Stimulated activated CD4-positive, alpha-beta T cell treated with anti-CD3 and anti-CD28 coated beads, Interleukin-4, amount 100 ng/mL, for 1 hour (primary cell): ENCODE measurements at places on chromosomes 6 and 20.

DNA sequence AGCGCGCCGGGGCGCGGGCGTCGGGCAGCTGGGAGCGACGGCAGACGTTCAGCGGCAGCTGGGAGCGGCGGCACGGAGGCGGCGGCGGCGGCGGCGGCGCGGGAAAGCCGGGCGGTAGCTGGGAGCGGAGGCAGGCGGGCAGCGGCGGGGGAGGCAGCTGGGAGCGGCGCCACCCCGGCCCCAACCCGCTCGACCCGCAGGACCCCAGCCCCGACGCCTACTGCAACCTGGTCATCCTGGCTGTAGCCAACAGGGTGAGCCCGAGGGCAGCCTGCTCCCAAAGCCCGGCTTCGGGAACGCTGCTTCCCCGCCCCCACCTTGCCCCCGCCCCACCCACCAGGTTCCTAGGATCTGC lies 8.9 kb downstream of the CCM2L start:
- no peak for DNase-seq

DNA sequence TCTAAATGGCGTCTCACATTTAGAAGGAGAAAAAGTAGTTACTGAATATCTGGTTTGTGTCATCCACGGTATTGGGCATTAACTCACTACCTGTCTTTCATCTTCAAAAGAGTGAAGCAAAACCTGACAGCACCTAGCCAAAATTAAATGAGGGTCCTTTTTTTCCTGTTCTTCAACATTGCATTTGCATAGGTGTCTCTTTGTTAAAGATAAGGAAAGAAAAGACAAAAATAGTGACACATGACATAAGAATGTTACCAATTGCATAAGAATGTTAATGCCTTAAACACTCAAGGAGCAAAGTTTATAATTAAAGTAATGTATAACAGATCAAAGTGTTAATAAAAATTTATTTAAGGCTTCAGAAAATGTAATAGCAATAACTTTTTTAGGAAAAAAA lies 61.4 kb upstream of the MANEA start:
- no peak for DNase-seq

DNA sequence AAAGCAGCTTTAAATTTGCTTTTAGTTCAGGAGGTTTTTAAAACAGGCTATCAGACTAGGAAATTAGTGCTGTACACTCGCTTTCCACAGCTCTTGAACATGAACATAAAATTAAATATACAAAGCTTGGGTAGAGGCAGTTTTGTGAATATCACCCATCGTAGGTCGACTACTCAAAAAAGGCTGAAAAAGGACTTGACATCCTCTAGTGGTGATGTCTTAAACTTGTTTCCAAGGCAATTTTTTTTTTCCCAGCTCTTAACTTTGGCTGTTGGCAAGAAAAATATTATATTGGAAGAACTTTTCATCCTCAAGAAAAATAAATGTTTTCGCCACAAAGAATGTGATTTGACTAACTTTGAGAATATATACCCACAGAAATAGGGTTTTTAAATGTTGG lies 2.9 kb downstream of the MAP7 start:
- DNase-seq, result no peak

GRCh38 chr20:46137816-46138215 lies 19.7 kb downstream of the CD40 start:
- DNase-seq, result no peak

DNA sequence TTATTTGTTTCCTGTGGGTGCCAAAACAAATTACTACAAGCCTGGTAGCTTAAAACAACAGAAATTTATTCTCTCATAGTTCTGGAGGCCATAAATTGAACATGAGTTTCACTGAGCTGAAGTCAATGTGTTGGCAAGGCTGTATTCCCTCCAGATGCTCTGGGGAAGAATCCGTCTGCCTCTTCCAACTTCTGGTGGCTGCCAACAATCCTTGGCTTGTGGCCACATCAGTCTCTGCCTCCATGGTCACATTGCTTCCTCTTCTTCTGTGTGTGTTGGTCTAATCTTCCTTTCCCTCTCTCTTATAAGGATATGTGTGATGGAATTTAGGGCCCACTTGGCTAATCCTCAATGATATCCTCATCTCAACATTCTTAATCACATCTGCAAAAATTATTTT lies 92.8 kb upstream of the EPB41L1 start:
- DNase-seq, result no peak

DNA sequence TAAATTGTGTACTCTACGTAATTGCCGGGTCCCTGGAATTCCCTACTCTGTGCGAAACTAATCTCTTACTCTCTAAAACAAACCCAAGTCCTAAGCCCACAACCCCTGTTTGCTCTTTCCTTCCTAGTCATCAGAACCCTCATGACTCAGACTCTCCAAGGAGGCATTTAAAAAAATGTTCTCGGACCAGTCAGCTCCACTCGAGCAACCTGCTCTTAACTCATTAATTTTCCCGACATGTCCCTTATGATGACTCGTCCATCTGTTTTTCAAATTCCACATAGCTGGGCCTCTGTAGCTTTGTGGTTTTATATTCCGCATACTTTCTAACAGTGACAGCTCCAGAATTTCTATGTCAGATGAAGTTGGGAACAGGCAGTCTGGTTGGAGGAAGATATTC lies 2.6 kb upstream of the MUC22 start:
- no peak for DNase-seq

- DNase-seq, result no peak
Observed at GRCh38 chr6:74607934-74608333, 597.9 kb downstream of the COL12A1 start.

GRCh38 chr6:30231067-30231466 lies 17.9 kb upstream of the TRIM26 start:
- no peak for DNase-seq

GRCh38 chr6:111269401-111269970 lies 182.2 kb downstream of the SLC16A10 start:
- DNase-seq, result no peak
